ACHN (cell line): ENCODE measurements at places on chromosomes 11 and 22.

DNA sequence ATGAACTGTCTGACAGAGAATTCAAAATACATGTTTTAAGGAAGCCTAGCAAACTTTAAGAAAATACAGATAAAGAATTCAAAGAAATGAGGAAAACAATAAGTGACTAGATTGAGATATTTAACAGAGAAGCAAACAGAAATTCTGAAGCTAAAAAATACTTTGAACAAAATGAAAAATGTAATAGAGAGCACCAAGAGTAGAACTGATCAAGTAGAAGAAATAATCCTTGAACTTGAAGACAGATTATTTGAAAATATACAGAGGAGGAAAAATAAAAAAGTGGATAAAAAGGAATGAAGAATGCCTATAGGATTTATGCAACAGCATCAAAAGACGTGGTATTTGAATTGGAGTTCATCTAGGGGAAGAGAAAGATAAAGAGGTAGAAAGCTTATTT, 101.9 kb upstream of the OR4B1 start:
- no peak for DNase-seq

DNA sequence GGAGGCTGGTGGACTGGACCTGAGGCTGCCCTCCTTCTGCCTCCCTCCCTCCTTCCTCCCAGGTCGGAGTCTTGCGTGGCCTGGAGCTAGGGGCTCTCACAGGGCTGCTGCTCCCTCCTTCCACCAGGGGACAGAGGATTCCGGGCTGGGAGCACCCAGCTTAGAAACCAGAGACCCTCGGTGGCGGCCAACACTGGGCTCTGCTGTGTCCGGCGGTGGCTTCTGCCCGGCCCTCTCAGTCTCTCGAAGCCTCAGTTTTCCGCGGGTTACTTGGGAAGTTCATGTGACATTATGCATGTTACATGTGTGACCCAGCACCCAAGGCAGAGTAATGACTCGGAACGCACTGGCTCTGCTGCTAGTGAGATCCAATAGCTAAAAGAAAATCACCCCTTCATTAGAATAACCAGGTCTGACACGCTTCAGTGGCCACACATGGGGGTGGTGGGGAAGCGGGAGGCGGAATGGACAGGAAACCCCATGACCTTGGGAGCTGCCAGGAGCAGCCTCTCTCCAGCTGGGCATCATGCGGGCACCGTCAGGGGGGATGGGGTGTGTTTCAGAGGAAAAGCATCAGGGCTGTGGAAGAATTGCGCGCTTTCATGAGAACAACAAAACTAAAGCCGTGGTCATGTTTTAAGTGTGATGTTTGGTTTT, 5.9 kb upstream of the MRGPRG start:
- no peak for DNase-seq

DNA sequence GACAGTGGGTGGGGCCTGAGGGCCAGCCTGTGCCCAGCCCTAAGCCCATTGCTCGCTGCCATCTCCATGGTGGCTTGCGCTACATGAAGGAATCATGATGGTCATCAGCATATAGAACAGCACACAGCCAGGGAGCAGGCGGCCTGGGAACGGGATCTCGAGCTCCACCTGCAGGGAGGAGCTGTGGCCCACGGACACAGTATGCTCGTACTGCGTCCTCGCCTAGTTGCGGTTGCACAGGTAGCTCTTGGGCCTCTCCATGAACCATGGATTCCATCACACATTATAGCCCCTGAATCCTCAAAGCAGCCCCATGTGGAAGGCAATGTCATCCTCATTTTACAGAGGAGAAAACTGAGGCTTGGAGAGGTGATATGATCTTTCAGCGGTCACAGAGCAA, 15.1 kb downstream of the SEC14L4 start:
- DNase-seq = no peak

DNA sequence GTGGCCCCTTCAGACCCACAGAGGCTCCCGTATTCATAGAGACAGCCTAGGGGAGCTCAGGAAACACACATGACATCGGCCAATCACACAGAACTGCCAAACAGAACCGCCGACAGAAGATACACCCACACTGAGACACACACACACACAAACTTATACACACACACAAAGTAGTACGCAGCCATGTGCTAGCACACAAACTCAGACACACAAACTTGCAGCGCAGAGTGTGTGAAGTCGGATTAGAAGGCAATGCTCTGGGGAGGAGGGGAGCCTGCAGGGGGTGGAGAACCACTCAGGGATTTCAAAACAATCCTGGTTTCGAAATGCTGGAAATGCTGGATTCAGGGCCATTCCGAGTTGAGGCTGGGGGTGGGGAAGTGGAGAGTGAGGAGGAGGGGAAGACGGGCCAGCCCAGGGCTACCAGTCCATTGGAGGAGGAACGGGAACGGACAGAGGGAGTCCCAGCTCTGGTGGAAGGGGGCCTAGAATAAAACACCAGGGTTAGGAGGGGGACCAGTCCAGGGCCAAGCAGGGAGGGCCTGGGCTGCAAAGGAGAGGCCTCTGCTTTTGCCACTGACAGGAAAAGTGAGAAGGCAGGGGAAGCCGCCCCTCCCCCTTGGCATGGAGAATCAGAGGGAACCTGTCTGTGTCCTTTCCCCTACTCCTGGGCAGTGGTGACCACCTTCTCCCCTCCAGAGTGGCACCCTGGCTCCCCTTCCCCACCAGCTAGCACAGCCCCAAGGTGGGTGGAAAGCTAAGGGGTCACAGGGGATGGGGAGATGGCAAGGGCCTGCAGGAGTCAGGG, 4.4 kb downstream of the BCL9L start:
- peak; percentile 63 for DNase-seq

- peak; percentile 64 for DNase-seq
Observed at GRCh38 chr11:107689317-107690202, 22.3 kb downstream of the SLN start.

DNA sequence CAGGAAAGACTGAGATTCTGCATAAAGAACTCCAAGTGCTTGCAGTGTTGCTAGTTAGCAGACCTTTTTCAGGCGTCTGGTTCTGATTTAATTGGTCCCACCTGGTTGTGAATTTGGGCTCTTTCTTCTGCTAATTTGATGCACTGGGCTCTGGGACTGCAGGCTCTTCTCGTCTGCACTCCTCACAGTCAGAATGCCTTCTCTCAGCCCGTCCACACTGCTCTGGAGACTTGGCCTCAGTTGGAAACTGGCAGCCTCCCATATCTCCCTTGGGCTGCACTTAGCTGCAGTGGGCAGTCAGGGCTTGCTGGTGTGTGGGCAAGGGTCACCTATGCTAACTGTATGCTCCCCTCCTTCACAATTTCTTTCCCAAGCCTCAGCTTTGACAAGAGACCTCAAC, 1.5 kb downstream of the TRIM6 start:
- DNase-seq = no peak

- no peak for DNase-seq
Observed at GRCh38 chr22:26981111-26981510, 323.7 kb downstream of the MIAT start.

DNA sequence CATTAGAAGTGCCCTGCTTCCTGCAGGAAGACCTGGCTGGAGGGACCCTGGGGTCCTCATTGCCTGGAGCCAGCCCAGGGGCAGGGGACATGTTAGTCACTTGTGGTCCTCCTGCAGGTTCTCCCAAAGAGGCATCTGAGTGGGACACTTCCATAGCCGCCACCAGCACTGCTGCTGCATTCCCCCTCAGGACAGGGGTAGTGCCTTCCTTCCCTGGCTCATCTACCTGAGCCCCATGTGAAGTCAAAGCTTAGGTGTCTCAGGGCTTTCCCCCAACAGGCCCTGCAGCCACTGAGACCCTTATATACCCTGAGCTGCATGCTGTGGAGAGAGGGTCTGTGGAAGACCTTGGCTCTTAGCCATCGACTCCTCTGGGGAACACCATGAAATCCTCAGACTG, 45.0 kb upstream of the VPREB1 start:
- no peak for DNase-seq

DNA sequence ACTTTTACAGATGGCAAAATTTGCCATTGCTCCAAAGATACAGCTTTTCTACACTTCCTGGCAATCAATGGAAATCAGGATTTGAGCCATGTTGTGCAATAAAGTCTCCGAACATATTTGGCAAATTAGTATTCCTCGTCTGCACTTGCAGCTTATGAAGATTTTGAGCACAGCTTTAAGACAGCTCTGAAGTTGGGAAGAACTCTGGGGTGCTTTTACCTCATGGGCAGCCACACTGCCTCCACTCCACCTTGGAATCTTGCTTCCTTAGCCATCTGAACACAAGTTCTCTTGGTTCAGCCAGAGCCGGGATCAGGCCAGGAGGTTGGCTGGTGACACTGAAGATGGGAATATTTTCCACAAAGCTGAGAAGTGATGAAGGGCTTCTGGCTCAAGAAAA, 191.2 kb downstream of the CWF19L2 start:
- no peak for DNase-seq

GRCh38 chr11:73152086-73152853, 10.2 kb upstream of the FCHSD2 start:
- DNase-seq = no peak

GRCh38 chr11:17179970-17180369, 27.8 kb downstream of the PIK3C2A start:
- no peak for DNase-seq

DNA sequence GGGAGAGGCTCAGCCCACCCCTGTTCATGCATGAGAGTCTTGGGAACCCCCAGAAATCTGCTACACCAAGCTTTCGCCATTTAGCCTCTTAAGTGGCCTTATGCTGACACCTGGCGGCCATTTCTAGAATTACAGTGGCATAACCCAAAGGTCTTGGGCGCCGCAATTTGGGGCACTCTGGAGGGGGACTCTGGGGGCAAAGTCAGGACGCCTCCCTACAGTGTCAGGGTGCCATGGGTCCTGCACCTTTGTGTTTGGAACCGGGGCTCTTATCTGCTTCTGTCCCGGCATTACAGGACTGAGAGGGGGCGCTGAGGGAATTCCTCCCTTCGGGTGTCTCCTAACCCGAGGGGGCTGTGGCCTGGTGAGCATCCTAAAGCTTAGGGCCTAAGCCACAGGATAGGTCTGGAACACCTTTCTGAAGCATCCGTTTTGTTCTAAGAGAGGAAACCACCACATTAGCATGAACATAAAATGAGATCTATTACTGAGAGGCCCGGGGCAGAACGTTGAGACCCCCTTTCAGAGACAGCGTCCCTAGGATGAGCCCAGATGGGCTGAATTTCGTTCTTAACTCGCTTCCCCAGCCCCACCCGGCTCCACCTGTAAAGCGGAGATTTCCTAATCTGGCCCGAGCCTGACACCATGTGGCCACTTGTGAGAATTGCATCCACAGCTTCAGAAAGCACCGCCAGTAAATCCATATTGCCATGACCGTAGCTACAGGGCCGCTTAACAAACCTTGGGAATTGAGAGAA, 9.3 kb downstream of the INS start:
- DNase-seq = peak; percentile 70

- DNase-seq = no peak
Observed at GRCh38 chr22:49420651-49421050, 407.0 kb downstream of the BRD1 start.

DNA sequence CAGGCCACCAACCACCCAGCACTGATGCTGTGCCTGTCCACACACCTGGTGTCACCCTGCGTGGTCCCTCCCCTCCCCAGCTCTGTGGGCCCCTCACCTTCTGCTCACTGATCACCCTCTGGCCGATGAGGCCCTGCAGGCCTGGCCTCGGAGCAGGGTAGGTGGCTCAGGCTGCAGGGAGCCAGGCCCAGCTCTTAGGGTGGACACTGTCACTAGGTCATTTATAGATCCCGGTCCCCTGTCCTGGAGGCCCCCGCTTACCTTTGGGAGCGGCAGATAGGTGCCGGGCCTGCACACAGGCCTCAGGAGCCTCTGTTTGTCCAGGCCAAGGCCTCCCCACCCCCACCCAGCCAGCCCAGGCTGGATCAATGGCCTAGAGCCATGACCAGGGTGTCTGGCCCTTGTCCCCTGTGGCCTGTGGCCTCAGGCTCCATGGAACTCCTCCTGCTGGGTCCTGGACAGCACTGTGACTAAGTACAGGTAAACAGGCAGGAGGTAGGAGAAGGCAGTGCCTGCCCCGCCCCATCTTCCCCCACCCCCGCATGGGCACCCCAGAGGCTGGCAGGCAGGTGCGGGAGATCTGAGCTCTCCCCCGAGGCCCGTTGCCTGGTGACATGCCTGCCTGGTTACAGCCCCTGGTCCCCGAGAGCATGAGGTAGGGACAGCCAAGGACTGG, at the start of gene TMPRSS6:
Gene TMPRSS6, minus strand, starts transcription at position 472 of the 676 bp plus-strand sequence. CDS start 6,296 bp downstream, outside the sequence.
- DNase-seq = no peak

DNA sequence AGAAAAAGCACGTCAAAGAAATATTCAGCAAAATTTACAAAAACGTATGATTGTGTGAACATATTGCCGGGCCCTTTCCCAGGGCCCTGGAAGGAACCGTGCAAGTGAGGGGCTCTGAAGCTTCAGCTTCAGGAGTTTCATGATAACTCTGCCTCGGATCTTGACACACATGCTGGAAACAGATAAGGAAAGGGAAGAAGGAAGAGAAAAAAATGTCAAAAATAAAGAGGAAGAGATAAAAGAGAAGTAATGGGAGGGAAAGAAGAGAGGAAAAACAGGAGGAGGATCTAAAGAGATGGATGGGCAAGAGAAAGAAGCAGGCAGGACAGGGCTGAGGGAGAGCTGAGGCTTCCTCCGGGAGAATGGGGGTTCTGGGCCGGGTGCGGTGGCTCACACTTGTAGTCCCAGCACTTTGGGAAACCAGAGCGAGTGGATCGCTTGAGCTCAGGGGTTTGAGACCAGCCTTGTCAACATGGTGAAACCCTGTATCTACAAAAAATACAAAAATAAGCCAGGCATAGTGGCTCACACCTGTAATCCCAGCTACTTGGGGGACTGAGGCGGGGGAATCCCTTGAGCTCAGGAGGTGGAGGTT, 2.7 kb upstream of the TMPRSS4 start:
- no peak for DNase-seq
